Glutamatergic neuron (in vitro differentiated cells): ENCODE measurements at places on chromosomes 2 and 18.

DNA sequence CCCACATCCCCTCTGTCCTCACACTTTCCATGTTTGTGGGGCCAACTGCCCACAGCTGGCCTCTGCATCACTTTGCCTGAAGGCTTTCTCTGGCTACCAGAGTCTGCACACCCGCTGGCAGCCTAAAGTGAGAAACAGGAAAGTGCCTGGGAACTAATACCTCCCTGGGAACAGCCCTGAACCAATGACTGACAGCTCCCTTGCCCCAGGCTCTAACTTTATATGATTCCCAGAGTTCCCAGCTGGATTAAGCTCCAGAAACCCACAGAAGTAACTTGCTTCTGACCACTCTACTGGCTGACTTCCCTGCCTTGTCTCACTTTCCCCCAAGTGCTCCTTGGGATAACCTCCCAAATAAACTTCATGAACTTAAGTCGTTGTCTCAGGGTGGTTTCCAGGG lies 159.6 kb upstream of the LMAN1 start:
- no peak for DNase-seq

- DNase-seq = no peak
These were observed 8.0 kb upstream of the CYB5A start for GRCh38 chr18:74299746-74300145.

GRCh38 chr2:51579412-51579811 lies 547.5 kb upstream of the NRXN1 start:
- no peak for DNase-seq

DNA sequence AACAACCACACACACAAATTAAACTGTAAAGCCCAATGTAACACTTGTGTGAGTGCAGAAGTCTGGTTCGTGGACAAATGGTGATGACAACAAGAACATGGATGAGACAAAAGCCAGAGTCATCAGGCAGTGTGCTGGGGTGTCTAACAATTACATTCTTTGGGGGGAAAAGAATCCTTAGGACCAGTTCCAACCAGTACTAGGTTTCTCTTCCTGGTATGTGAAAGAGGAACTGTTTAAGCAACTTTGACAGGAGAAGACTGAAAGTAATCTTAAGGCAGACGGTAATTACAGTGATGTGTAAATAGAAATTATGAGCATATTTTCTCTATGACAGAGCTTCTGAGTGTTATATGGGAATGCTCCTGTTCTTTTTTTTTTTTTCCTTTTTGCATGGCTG lies 133.4 kb downstream of the AFF3 start:
- no peak for DNase-seq

- DNase-seq = no peak
These were observed 48.2 kb upstream of the B3GNT2 start for GRCh38 chr2:62147610-62148301.

DNA sequence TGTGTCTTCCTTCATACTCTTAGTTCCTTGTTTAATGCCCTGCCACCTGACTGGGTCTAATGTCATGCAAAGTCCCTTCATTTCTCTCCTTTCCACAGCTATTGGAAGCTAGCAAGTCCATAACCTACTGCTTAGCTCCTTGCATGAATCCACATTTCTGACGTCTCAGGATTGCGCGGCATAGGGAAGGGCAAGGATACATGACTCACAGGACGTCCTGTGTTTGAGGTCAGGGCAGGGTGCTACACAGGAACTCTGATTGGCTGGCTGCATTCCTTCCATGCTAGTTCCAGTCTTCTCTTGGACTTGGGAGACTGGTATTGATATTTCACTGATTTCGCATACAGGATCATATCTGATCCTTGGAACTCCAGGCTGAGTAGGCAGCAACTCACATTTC lies 137.9 kb downstream of the CDH2 start:
- no peak for DNase-seq

GRCh38 chr2:162475661-162476060 lies 131.7 kb downstream of the GCA start:
- DNase-seq = peak; percentile 82
